ENCODE measurements at places on chromosomes 12 and 14. TPM values are rescaled to one million over a fixed set of nuclear protein-coding genes. Genes with fewer than 3 reads are reported as not detected.

CCDC196 gene
- total RNA-seq, result not detected

CMTM5 gene
- total RNA-seq, result 0.98 TPM

DLK1 gene
- total RNA-seq, result not detected

TOMM20L gene
- total RNA-seq, result not detected

SYCP3 gene
- total RNA-seq, result 0.08 TPM

KLRB1 gene
- total RNA-seq, result not detected

IRAK3 gene
- total RNA-seq, result not detected

SOX5 gene
- total RNA-seq, result 134 TPM

REP15 gene
- 2.4 TPM for total RNA-seq

OTX2 gene
- total RNA-seq, result not detected

KLRK1 gene
- total RNA-seq, result 0.98 TPM

GRIN2B gene
- total RNA-seq, result 0.08 TPM

DAO gene
- not detected for total RNA-seq

SLC6A13 gene
- total RNA-seq, result not detected

CCDC60 gene
- total RNA-seq, result not detected

WIF1 gene
- not detected for total RNA-seq

SLC2A14 gene
- not detected for total RNA-seq

MYF6 gene
- total RNA-seq, result not detected

MTHFD1 gene
- 61.4 TPM for total RNA-seq

ETFBKMT gene
- 0.74 TPM for total RNA-seq

HHIPL1 gene
- total RNA-seq, result not detected

PCED1B gene
- 3.4 TPM for total RNA-seq

NDRG2 gene
- total RNA-seq, result 3.4 TPM

CMA1 gene
- total RNA-seq, result not detected

SLC6A15 gene
- 38.2 TPM for total RNA-seq

ZFP36L1 gene
- total RNA-seq, result 60.6 TPM

SERPINA5 gene
- 14.3 TPM for total RNA-seq

AQP6 gene
- total RNA-seq, result 0.26 TPM

LRP1-AS gene
- total RNA-seq, result not detected

FAM90A1 gene
- total RNA-seq, result 0.61 TPM

ACOT4 gene
- total RNA-seq, result not detected

TAS2R42 gene
- total RNA-seq, result not detected

TBX3 gene
- 26.4 TPM for total RNA-seq

STON2 gene
- 0.11 TPM for total RNA-seq

ACOT6 gene
- not detected for total RNA-seq

P2RX2 gene
- not detected for total RNA-seq

TSPAN19 gene
- total RNA-seq, result 0.49 TPM

KCNC2 gene
- total RNA-seq, result not detected

NOS1 gene
- not detected for total RNA-seq

CCDC59 gene
- total RNA-seq, result 109 TPM

NEUROD4 gene
- total RNA-seq, result not detected

ADAM21 gene
- total RNA-seq, result 0.04 TPM

C12orf54 gene
- not detected for total RNA-seq

FGF6 gene
- not detected for total RNA-seq

LHX5 gene
- total RNA-seq, result not detected

TXNDC16 gene
- 1.4 TPM for total RNA-seq

SLC25A47 gene
- not detected for total RNA-seq

SYNDIG1L gene
- 0.03 TPM for total RNA-seq

VWF gene
- total RNA-seq, result 0.15 TPM

PPM1A gene
- 16.7 TPM for total RNA-seq

KCNA5 gene
- total RNA-seq, result not detected
